Breast epithelium (tissue), 4 donors: ENCODE measurements at places on chromosomes 3 and 15. TPM values are rescaled to one million over a fixed set of nuclear protein-coding genes. Genes with fewer than 3 reads are reported as not detected.

GRCh38 chr3:122612696-122613095, 35.2 kb downstream of the PARP15 start:
- DNase-seq: no peak

GRCh38 chr3:52820736-52821135, 9.7 kb downstream of the ITIH4 start:
- no peak for DNase-seq

DNA sequence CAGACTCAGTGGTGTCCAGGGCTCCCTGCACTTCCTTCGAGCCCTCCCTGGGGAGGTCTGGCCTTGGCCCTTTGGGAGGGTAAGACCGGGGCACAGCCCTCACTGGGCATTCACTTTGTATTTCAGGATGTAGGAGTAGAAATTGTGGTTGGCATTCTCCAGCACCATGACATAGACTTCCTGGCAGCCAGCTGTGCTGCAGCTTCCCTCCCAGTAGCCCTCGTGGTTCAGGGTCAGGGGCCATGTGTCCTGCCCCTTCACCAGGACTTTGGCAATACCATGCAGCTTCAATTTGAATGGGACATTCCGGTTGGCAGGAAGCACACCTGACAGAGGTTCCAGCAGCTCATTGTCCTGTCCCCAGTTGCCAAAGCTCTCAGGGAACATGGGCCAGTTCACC, 47.3 kb downstream of the KY start:
- no peak for DNase-seq

- DNase-seq: no peak
These were observed 11.2 kb upstream of the CPB1 start for GRCh38 chr3:148816427-148816826.

GOLGA8J gene
- not detected for total RNA-seq
